MCF 10A (cell line): ENCODE measurements at places on chromosomes 12 and 14. TPM values are rescaled to one million over a fixed set of nuclear protein-coding genes. Genes with fewer than 3 reads are reported as not detected.
A peak's percentile ranks its signal among the peaks of the same experiment; 100 is the strongest.

Gene LRFN5
- total RNA-seq = not detected in 2 replicates

Gene CARMIL3
- total RNA-seq = 0.20 TPM in 1 of 2 replicates, not detected in the other

Gene KRT78
- not detected in 2 replicates for total RNA-seq

Gene SRRM4
- total RNA-seq = not detected in 2 replicates

Gene RPL10L
- total RNA-seq = not detected in 2 replicates

Gene OR6S1
- not detected in 2 replicates for total RNA-seq

Gene KLHDC1
- total RNA-seq = 0.35 and 0.52 TPM in 2 replicates

Gene IL26
- total RNA-seq = not detected in 2 replicates

- no peaks in the 10 kb centered on the region for H3K36me3 ChIP-seq
- no peak overlapping the region for H3K4me3 ChIP-seq
- H3K27ac ChIP-seq = no peak overlapping the region
- peak; percentile 21 for DNase-seq
- no peaks in the 10 kb centered on the region for H3K27me3 ChIP-seq
- no peaks in the 10 kb centered on the region for H3K4me1 ChIP-seq
Measured at GRCh38 chr14:97851428-97851995, 1054.3 kb downstream of the VRK1 start.

GRCh38 chr14:31787377-31787776, 226.2 kb downstream of the NUBPL start:
- no peaks in the 10 kb centered on the region for H3K27me3 ChIP-seq
- peaks cover 3% of the 10 kb centered on the region for H3K36me3 ChIP-seq
- H3K4me3 ChIP-seq = no peak overlapping the region
- H3K4me1 ChIP-seq = no peaks in the 10 kb centered on the region

DNA sequence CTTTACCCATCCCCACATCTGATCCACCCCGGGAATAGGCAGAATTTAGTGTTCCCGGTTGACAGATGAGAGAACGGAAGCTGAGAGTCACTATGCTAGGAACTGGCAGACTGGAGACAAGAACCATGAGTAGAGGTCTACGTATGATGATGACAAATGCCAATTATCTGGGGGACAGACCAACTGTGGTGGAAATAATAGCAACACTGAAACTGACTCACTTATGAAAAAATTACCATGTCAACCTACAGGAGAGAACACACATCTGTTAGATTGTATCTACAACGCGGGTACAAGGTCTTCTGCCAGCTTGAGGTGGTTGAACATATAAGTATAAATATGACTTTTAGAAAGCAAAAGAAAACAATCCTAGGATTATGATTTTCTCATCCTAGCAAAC, 15.4 kb upstream of the SELPLG start:
- H3K36me3 ChIP-seq = peaks cover 90% of the 10 kb centered on the region
- H3K4me1 ChIP-seq = no peaks in the 10 kb centered on the region
- no peak overlapping the region for H3K4me3 ChIP-seq
- H3K27ac ChIP-seq = no peak overlapping the region

DNA sequence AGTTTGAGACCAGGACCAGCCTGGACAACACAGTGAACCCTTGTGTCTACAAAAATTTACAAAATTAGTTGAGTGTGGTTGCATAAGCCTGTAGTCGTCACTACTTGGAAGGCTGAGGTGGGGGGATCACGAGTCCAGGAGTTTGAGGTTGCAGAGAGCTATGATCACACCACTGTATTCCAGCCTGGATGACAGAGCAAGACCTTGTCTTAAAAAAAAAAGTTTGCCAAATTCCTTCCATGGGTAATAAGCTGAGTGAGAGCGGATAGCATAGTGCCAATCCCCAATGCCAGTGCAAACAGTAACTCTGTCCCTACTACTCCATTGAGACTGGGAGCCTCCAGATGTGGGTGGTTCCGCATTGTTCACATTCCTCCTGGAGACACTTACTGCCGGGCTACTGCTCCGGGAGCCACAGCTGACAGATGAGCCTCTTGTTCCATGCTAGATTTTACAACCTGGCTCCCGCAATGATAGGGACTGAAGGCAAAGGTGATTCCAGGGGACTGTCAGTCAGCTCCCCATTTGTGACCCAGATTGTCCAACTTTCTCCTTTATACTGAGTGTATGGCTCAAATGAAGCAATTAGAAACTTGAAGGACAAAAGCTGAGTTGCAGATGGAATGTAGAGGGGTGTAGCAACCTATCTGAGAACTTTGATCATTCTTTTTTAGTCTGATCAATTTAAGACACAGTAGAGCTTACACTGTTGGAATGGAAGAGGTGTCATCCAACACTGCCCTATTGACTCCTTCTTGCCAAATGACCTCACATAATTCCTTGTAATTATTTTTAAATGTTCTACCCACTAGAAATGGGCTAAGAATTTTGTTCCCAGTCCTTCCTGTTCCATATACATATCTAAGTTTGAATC, 13.4 kb upstream of the FRMD6 start:
- no peaks in the 10 kb centered on the region for H3K36me3 ChIP-seq
- no peaks in the 10 kb centered on the region for H3K27me3 ChIP-seq
- H3K4me1 ChIP-seq = peaks cover 28% of the 10 kb centered on the region
- peak; percentile 38 for DNase-seq

GRCh38 chr14:89955745-89956660, at the start of gene TDP1:
TSS of gene TDP1 (plus strand) at chr14:89955927. CDS start at chr14:89963115, 7,188 bp downstream.
- no peaks in the 10 kb centered on the region for H3K27me3 ChIP-seq
- peak; percentile 96 for DNase-seq
- peaks cover 19% of the 10 kb centered on the region for H3K4me1 ChIP-seq
- H3K36me3 ChIP-seq = peaks cover 8% of the 10 kb centered on the region
- H3K4me3 ChIP-seq = peak within 1 kb of the TSS; percentile 88
- peak within 1 kb of the TSS; percentile 94 for H3K27ac ChIP-seq

- H3K27me3 ChIP-seq = no peaks in the 10 kb centered on the region
- H3K27ac ChIP-seq = no peak overlapping the region
- no peaks in the 10 kb centered on the region for H3K36me3 ChIP-seq
- H3K4me3 ChIP-seq = peak overlapping the region; percentile 75
- DNase-seq = no peak
- no peaks in the 10 kb centered on the region for H3K4me1 ChIP-seq
Measured at GRCh38 chr12:64825143-64826021, 935 bp downstream of the TBC1D30 start.

DNA sequence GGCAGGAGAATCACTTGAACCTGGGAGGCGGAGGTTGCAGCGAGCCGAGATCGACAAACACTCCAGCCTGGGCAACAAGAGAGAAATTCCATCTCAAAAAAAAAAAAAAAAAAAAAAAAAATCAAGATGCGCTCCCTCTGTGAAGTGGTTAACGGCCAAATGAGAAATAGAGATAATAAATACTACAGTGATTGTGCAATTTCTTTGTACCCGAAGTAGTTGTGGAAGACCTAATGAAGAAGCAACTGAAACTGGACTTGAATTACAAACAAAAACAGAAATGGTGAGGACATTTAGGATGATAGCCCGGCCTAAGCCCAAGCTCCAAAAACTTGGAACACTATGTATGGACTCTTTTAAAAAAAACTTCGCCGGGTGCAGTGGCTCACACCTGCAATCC, 44.2 kb upstream of the CDK17 start:
- peak overlapping the region; percentile 83 for H3K27ac ChIP-seq
- no peaks in the 10 kb centered on the region for H3K27me3 ChIP-seq
- H3K36me3 ChIP-seq = no peaks in the 10 kb centered on the region
- no peak overlapping the region for H3K4me3 ChIP-seq
- peaks cover 18% of the 10 kb centered on the region for H3K4me1 ChIP-seq
- DNase-seq = no peak

DNA sequence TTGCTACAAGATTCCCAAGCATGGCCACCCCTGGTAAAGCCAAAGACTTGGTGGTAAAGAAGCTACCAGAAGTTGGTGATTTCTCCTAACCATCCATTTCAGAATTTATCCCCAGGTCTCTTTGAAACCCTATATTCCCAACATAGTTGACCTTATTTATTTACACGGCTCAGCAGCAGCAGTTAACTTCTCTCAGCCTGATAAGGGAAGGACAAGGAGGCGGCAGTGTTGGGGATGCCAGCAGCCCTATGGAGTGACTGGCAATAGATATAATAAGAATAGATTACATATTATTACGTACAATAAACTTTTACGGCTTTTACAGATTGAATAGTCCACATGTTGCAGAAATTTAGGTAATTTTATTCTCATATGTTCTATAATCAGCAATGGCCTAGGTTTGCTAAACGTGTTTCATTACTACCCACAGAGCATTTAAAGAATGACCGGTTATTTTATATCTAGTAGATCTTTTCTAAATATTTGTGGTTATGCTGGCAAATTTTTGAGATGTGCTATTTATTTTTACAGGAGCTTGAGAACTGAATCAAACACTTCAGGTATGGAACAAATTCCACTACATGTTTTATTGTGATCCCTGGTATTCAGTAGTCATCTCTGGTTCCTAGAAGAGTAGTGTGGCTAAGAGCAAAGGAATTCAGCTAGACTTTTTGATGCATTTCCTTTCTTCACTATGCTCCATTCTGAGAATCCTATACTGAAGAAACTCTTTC, 19.8 kb upstream of the PALS1 start:
- peaks cover 7% of the 10 kb centered on the region for H3K4me1 ChIP-seq
- no peaks in the 10 kb centered on the region for H3K27me3 ChIP-seq
- H3K4me3 ChIP-seq = no peak overlapping the region
- no peak overlapping the region for H3K27ac ChIP-seq
- DNase-seq = peak; percentile 21

DNA sequence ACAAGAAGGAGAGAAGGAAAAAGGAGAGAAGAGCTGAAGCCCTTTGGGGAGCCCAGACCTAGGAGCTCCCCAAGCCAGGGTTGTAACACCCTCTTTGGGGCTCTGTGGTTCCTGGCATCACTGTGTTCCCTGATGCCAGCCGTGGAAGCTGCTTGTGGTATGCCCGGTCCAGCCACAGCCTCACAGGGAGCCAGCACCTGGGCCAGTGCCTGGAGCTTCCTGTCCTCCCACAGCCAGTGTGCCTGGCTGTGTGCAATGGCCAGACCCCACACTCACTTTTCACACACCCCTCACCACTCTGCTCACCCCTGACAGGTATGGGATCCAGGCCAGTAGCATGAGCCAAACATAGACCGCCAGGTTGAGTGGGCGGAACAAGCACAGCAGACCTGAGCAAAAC, 834.7 kb downstream of the FLRT2 start:
- no peak overlapping the region for H3K4me3 ChIP-seq
- no peak overlapping the region for H3K27ac ChIP-seq
- DNase-seq = no peak

GRCh38 chr12:53219292-53219955, 12.4 kb upstream of the ITGB7 start:
- peak overlapping the region; percentile 83 for H3K4me3 ChIP-seq
- DNase-seq = peak; percentile 57
- peaks cover 23% of the 10 kb centered on the region for H3K36me3 ChIP-seq
- no peaks in the 10 kb centered on the region for H3K27me3 ChIP-seq
- peaks cover 55% of the 10 kb centered on the region for H3K4me1 ChIP-seq
- no peak overlapping the region for H3K27ac ChIP-seq

- no peaks in the 10 kb centered on the region for H3K27me3 ChIP-seq
- H3K27ac ChIP-seq = no peak overlapping the region
- peak; percentile 85 for DNase-seq
- peaks cover 47% of the 10 kb centered on the region for H3K36me3 ChIP-seq
- no peaks in the 10 kb centered on the region for H3K4me1 ChIP-seq
- H3K4me3 ChIP-seq = no peak overlapping the region
Measured at GRCh38 chr14:69460093-69460701, 24.3 kb upstream of the PLEKHD1 start.

GRCh38 chr12:6166808-6167207, 33.4 kb upstream of the CD9 start:
- no peaks in the 10 kb centered on the region for H3K27me3 ChIP-seq
- peak overlapping the region; percentile 90 for H3K27ac ChIP-seq
- no peaks in the 10 kb centered on the region for H3K36me3 ChIP-seq
- no peak for DNase-seq
- H3K4me3 ChIP-seq = no peak overlapping the region

DNA sequence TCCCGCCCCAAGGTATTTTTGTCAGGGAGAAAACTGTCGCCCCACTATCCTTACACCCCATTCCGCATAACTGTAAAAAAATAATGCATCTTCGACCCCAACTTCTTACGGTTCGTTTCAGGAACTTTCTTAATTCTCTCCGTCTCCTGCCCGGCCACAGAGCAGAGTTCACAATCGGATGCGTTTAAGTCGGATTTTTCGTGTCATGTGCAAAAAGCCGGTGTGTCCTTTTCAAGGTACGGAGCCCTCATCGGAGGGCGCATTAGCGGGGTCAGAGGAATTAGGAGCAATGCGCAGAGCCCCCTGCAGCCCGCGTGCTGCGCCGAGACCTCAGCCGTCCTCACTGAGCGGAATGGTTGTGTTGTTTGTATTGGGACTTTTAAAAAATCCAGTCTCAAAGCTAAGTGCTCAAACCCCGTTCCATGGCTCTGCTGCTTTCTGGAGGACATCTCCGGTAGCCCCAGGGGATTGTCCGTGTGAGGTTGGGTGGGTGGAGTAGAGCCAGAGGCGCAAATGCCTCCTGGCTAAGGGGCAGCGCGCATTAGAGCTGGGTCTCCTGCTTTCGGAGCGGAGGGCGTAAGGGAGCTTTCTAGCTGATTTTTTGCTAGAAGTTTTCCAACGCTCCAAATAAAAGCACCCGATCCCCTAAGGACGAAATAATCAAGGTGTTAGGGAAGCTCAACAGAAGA, 3.9 kb upstream of the GSC start:
- DNase-seq = no peak
- no peaks in the 10 kb centered on the region for H3K36me3 ChIP-seq
- H3K4me1 ChIP-seq = peaks cover 8% of the 10 kb centered on the region
- H3K4me3 ChIP-seq = no peak overlapping the region
- H3K27me3 ChIP-seq = peaks cover 27% of the 10 kb centered on the region

- H3K27ac ChIP-seq = no peak overlapping the region
- no peak overlapping the region for H3K4me3 ChIP-seq
- no peaks in the 10 kb centered on the region for H3K36me3 ChIP-seq
- no peaks in the 10 kb centered on the region for H3K4me1 ChIP-seq
- no peak for DNase-seq
Measured at GRCh38 chr12:106519607-106520021, 63.2 kb upstream of the RFX4 start.

- H3K4me1 ChIP-seq = peaks cover 14% of the 10 kb centered on the region
- DNase-seq = no peak
- no peak overlapping the region for H3K4me3 ChIP-seq
- H3K27ac ChIP-seq = no peak overlapping the region
- no peaks in the 10 kb centered on the region for H3K36me3 ChIP-seq
- no peaks in the 10 kb centered on the region for H3K27me3 ChIP-seq
Measured at GRCh38 chr12:95701722-95702418, 88.7 kb downstream of the NTN4 start.

- H3K4me1 ChIP-seq = peaks cover 16% of the 10 kb centered on the region
- H3K36me3 ChIP-seq = peaks cover 27% of the 10 kb centered on the region
- no peaks in the 10 kb centered on the region for H3K27me3 ChIP-seq
Measured at GRCh38 chr14:91220581-91221000, 23.9 kb downstream of the GPR68 start.

- H3K27ac ChIP-seq = no peak overlapping the region
- H3K4me1 ChIP-seq = peaks cover 24% of the 10 kb centered on the region
- H3K4me3 ChIP-seq = no peak overlapping the region
- peaks cover 44% of the 10 kb centered on the region for H3K36me3 ChIP-seq
- DNase-seq = no peak
Measured at GRCh38 chr14:52944254-52944653, 6.6 kb downstream of the FERMT2 start.

DNA sequence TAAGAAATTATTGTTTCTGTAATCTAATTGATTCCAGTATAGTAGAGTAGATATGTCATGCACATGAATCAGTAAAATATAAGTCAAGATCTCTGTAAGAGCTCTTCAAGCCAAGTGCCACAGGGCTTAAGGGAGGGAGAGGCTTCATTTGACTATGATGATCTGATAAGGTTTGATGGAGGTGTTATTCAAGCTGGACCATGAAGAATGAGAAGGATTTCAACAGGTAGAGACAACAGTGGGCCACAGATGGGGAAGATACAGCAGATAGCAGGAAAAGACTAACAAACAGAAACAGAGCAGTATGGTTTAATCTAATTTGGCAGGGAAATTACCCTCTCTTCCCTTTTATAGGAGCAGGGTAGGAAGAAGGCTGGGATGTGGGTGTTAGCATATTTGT, 40.6 kb upstream of the FKBP4 start:
- no peaks in the 10 kb centered on the region for H3K4me1 ChIP-seq
- H3K36me3 ChIP-seq = no peaks in the 10 kb centered on the region
- H3K4me3 ChIP-seq = no peak overlapping the region
- no peak for DNase-seq
- no peak overlapping the region for H3K27ac ChIP-seq
